ENCODE measurements at places on chromosomes 3 and 15.

DNA sequence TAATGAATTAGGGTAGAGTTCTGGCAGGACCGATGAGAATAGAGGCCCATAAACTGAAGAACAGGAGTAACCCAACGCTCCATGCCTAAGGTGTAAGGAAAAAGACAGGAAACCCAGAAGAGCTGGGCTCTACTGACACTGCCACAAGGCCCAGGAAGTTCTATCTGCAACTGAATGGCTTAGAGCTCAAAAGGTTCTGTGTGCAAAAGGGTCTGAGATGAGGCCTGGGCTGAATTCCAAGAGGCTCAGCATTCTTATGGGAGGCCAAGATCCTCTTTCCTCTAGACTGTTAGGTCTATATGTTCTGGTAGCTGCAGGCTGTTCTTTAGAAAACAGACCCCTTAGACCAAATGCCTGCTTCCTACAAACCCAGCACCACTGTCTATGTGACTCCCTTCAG, 30.5 kb upstream of the PRSS50 start:
- DNase-seq: no peak

DNA sequence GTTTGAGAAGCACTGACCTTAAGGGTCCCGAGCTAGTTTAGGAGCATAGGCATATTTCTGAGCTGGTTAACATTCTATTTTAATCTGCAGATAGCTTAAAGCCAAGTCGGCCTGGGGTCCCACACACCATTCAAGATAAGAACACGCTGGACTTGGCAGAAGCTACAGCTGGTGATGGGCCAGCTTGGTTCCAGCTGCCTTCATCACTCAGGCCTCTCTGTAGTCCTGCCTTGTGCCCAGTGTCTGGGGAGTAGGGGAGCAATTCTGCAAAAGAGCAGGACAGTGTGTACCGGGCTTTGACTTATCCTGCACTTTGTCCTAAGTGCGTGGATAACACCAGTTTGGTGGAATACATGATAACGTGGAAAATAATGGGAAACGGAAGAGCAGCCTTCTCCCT, 164.5 kb downstream of the MEGF11 start:
- no peak for DNase-seq

- DNase-seq: no peak
Observed at GRCh38 chr3:102488331-102488730, 53.5 kb downstream of the ZPLD1 start.

DNA sequence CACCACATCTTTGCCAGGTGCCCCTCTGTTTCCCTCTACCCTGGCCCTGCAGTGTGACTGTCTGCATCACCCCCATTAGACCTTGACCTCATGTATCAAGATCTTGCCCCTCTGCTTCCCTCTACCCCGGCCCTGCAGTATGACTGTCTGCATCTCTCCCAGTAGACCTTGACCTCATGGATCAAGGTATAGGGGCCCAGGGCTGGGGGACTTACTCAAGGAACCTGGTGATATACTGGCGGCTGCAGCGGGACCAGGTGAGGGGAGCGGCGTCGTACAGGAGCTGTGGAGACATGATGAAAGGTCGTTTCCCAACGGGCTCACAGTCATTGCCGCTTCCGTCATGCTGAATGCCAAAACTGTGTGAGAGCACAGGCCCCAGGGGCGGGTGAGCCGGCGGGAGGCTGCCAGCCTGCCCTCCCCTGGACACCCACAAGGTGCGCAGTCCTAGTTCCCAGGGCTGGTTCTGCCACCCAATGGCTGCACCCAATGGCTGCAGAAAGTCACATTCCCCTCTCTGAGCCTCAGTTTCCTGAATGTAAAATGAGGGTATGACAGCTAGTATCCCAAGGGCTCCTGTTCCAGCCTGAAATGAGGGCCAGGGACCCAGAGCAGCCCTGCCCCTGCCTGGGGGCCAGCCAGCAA, 23.1 kb downstream of the ADAMTS7 start:
- DNase-seq: no peak

- DNase-seq: no peak
Observed at GRCh38 chr3:14633819-14634424, 17.6 kb upstream of the CCDC174 start.

DNA sequence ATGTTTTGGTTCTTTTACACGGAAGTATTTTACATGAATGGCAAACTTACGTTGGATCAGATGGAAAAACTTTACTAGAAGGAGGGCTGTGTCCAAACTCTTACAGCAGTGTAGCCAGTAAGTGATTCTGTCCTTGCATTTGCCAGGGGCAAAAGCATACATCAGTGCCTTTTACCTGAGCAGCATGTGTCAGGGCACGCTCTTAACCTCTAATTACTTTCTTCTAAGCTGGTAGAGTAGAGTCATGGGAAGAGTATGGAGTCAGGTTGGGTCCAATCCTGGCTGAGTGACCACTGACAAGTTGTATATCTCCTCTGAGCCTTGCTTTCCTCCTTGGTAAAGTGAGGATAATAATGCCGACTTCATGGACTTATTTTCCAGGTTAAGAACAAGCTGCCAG, 47.1 kb downstream of the RYR3 start:
- no peak for DNase-seq

- no peak for DNase-seq
Observed at GRCh38 chr15:26128611-26129140, 265.5 kb upstream of the ATP10A start.

DNA sequence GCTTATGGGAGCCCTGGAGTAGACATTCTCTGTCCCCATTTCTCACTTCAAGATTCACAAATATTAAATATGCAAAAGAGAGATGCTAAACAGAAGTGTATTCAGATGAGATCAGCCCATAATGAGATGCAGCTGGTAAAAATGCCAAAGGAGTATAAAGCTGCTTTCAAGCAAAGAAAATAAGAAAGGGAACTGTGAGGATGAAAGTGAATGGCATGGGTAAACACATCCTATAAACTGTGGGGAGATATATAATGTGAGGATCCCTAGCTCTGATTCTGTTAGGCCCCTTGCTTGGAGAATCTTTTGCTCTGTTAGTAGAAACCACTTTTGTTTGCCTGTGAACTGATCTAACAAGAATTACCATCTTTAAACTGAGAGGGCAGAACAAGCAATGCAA, 396.6 kb downstream of the SOX2 start:
- DNase-seq: no peak

DNA sequence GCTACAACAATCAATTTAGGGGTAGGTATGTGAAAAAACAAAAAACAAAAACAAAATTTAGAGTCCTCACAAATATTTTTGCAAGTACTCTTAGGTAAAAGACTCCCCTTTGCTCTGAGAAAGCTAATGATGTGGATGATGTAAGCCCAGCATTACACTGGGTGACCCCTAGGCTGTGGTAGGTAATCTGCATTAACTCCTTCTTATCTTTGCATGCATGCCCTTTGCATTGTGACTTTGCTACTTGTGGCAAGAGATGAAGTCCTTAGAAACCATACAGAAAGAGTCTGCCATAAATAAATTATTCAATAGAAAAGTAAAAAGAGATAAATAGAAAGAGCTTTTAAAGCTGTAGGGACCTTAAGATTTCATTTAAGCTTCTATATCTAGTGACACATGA, 159.7 kb upstream of the MBNL1 start:
- DNase-seq: no peak

- DNase-seq: no peak
Observed at GRCh38 chr3:194572143-194572789, 61.0 kb downstream of the TMEM44 start.

- DNase-seq: no peak
Observed at GRCh38 chr3:52873433-52874159, 23.8 kb downstream of the STIMATE start.

Data from NCI-H1694 (cell line).